GM20000 (cell line): ENCODE measurements at places on chromosomes 4 and X.

DNA sequence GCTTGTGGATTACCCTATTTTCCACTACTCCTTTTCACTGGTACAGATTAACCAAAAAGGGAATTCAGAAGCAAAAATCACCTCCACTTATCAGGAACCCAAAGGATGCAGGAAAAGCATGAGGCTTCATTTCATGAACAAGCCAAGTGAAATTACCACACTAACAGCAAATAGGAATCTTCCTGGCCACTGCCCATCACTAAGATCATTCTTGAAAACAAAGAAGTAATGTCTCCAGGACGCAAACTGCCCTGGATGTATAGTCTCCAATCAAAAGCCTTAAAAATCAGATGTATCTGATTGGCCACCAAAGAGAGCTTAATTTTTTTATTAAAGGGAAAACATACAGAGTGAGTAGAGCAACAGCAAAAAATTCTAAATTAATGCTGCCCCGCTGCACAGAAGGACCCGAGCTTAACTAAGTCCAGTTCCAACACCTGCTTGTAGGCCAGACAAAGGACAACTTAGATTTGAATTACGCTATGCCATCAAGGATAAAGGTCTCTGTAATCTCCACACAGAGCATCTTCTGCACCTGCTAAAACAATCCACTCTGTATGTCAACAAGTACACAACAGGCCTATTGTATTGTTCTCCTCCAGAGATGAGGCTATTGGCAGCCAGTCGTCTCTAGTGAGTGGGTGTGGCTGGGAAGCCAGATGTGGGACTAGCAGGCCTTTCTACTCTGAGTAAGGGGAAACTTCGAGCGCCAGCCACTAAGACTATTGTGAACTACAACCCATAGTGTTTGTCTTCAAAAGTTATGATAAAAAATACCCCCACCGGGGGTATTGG lies 12.4 kb downstream of the ZDHHC9 start:
- DNase-seq: no peak

DNA sequence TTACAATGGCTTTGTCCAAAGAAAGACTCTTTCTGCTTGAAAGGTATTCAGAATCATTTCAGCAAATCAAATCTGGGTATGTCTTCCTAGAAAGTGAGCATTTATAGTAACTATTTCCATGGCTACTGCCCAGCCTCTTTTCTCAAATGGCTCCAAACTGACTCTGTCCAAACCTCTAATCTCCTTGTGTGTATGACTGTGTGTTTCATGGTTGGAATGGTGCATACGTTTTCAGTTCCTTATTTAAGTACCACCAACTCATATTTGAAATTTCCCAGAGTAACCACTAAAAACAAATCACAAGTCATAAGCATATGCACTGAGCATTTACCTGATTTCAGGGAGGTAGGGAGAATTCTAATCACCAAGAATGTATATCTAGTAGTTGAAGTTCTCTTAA lies 106.0 kb downstream of the TMEM144 start:
- no peak for DNase-seq

GRCh38 chr4:165504184-165504583 lies 125.4 kb downstream of the CPE start:
- DNase-seq: no peak

- no peak for DNase-seq
These were observed 174.8 kb upstream of the KLF3 start for GRCh38 chr4:38489011-38489861.

- no peak for DNase-seq
These were observed 35.5 kb downstream of the NCAPG start for GRCh38 chr4:17846266-17846665.

- no peak for DNase-seq
These were observed 3.1 kb upstream of the SLC6A8 start for GRCh38 chrX:153684467-153685155.

GRCh38 chr4:186634591-186635128 lies 79.3 kb upstream of the MTNR1A start:
- no peak for DNase-seq

DNA sequence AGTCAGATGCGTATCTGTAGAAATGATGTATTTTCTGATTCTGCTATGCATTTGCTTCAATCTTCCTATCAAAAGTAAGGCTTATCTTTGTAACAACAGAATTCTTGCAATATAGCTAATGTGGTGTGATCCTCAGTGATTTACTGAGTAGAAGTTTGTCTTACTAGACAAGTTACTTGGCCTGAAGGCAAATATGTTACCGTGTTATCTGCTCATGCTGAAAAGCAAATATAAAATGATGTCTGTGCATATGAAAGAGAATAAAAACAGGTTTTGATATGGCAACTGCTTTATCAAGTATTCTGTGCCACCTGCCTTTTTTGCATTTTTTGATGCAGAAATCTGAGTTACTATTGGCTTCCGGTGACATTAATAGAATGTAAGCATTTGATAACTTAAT lies 92.6 kb downstream of the TIGD2 start:
- no peak for DNase-seq

GRCh38 chr4:1855333-1856070 lies 454 bp downstream of the LETM1 start:
- peak; percentile 49 for DNase-seq

GRCh38 chr4:57318703-57319102 lies 208.5 kb upstream of the IGFBP7 start:
- no peak for DNase-seq

GRCh38 chrX:134741746-134742145 lies 83.5 kb upstream of the PLAC1 start:
- no peak for DNase-seq

DNA sequence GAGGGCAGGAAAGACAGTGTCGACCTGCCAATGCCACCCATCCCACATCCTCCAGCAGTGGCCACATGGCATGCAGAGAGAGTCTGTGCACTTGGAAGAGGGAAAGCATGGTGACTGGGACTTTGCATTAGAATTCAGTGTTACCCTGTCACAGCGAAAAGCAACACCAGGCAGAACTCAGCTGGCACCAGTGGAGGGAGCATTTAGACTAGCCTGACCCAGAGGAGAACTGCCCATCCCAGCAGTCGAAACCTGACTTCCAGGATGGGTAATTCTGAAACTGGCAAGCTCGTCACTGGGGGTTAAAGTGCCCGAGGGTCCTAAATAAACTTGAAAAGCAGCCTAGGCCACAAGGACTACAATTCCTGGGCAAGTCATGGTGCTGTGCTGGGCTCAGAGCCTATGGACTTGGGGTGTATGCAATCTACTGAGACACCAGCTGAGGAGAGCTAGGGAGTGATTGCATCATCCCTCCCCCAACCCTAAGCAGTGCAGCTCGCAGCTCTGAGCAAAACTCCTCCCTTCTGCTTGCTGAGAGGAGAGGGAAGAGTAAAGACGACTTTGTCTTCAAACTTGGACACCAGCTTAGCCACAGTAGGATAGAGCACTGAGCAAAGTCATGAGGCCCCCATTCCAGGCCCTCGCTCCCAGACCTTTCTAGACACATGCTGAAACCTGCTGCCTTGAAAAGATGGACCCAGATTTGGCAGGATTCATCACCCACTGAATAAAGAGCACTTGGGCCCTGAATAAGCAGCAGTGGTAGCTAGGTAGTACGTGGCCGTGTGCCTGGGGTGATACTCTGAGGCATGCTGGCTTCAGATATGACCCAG lies 68.8 kb downstream of the DDX60L start:
- DNase-seq: no peak

- DNase-seq: no peak
These were observed 753.6 kb downstream of the TRIML1 start for GRCh38 chr4:188892837-188893236.

DNA sequence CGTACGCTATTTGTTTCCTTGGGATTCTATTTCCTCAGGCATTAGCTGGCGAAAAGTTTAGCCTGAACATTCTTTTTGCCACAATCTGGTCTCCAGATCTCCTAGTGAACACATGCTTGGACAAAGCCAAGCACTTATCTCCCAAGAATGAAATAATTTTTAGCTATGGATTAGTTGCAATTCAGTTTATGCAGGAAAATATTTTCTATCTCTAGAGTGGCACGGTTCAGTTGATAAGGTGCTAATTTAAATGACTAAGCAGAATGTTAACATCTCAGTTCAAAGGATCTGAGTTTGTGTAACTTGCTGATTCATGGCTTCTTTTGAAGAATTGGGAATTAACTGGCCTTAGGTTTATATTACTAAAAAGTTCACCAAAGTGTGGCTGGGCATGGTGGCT lies 58.1 kb upstream of the JADE1 start:
- DNase-seq: no peak

- DNase-seq: no peak
These were observed 69.5 kb upstream of the CBLL2 start for GRCh38 chrX:22203186-22203585.

DNA sequence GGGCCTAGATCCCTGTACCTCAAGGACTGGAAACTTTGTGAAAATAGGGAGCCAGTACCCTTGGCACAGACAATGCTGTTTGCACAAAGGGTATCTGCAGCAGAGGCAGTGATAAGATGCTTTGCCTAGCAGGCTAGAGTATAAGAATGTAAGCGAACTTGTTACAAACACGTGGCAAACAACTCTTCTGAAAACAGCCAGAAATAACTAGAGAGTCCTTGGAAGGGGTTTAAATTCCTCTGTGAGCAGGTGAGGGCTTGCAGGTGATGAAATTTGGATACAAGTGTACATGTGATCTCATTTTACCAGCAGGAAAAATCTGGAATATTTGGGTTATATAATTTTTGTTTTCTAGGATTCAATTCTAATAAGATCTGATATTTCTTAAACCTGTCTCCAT lies 18.6 kb upstream of the ACSL4 start:
- DNase-seq: no peak

GRCh38 chrX:129262912-129263311 lies 260.4 kb downstream of the SMARCA1 start:
- DNase-seq: no peak

GRCh38 chr4:70992391-70992881 lies 1.0 kb upstream of the DCK start:
- DNase-seq: no peak

GRCh38 chr4:101958547-101958946 lies 168.0 kb downstream of the BANK1 start:
- DNase-seq: no peak

- no peak for DNase-seq
These were observed 103.5 kb downstream of the GPR143 start for GRCh38 chrX:9662148-9662547.

GRCh38 chr4:83305187-83305586 lies 20.6 kb upstream of the COQ2 start:
- no peak for DNase-seq

- no peak for DNase-seq
These were observed 104.1 kb downstream of the C4orf51 start for GRCh38 chr4:145784036-145784435.
